ENCODE measurements at places on chromosomes 11 and 22.
A peak's percentile ranks its signal among the peaks of the same experiment; 100 is the strongest.

DNA sequence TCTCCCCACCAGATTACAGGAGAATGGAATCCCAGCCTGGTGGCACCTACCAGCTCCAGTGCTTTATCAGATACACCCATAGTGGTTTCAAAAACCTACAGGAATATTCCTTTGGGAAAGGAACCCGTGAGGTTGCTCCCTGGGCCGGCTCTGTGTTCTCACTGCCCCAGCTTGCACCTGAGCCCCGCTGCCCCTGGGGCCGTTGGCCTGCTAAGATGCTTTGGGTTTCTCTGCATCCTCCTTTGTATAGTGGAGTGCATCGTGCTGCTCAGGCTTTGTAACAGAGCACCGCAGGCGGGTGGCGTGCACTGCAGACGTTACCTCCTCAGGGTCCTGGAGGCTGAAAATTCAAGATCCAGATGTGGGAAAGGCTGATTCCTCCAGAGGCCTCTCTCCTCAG, 414.1 kb downstream of the BRD1 start:
- DNase-seq: no peak

GRCh38 chr11:12288212-12288930, 89.0 kb upstream of the PARVA start:
- peak; percentile 88 for DNase-seq

GRCh38 chr11:68113986-68114385, 7.2 kb downstream of the CHKA start:
- DNase-seq: no peak

GRCh38 chr11:65551572-65552387, 6.4 kb downstream of the LTBP3 start:
- peak; percentile 40 for DNase-seq

GRCh38 chr11:64624883-64625481, 34.0 kb downstream of the SLC22A12 start:
- DNase-seq: no peak

DNA sequence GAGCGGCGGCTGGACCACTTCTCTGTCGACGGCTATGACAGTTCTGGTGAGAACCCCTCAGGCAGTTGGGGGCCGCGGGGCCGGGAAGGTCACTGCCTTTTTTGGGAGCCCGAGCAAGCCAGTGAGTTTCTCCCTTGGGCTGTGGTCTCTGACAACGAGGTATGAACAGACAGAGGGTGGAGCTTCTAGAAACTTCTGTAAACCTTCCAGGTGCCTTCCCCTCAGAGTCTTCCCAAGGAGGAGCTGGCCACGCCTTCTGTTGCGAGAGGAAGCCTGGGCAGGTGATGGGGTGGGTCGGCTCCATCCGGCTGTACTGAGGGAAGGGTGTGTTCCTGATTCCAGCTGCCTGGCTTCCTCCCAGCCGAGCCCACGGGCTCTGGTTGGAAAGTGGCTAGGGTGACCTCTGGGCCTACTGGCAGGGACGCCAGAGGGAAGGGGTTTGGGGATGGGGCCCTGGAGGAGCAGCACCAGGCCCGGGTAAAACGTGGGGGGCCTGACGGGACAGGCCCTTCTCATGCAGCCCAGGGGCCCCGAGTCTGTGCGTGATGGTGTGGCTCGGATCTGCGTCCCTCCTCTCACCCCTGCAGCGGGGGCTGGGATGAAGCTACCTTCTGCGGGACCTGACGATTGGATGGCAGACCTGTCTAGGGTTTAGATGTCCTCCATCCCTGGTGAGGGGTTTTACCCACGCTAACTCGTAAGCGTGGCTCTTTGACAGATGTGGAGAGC, 110.8 kb downstream of the KCNQ1OT1 start:
- no peak for DNase-seq

DNA sequence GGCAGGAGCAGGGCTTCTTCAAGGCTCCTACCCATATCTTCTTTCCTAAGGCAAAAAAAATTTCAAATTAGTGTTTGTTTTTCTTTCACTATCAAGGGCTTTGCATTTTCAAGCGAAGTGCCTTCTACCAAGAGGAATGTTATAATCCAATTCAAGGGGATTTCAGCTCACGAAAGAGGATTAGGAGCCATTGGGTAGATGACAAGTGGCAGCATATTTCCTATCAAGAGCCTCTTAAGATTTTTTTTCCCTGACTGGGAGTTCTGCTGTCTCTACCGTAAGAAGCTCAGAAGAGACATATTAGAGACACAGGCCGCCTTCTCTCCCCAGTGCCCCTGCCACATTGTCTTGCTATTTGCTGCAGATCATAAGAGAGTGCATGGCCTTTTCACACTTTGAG, 55.9 kb upstream of the BMAL1 start:
- DNase-seq: no peak

GRCh38 chr22:50032941-50033601, 20.5 kb upstream of the IL17REL start:
- no peak for DNase-seq

All from NCI-H748 treated with DMSO at 0.1 percent for 48 hours (cell line).